ENCODE measurements at places on chromosomes 3 and 15. TPM values are rescaled to one million over a fixed set of nuclear protein-coding genes. Genes with fewer than 3 reads are reported as not detected.

DNA sequence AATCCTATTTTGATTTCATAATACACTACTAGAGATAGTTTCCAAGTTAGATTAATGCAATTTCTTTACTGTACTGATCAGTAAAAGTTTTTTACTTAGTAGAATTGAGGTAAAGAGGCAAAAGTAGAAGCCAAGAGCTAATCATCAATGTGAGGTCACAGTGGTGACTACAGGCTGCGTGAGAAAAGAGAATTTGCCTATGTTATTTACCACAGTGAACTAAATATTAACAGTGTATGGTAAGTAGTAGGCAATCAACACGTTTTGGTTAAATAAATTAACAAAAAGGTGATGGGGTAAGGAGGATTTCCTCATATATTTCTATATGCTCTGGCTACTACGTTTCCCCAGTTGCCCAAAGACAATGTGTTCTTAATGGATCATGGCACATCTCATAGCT is 202.2 kb upstream of the CMC1 start:
- DNase-seq, result no peak

GRCh38 chr15:42404461-42405235 is 45.3 kb downstream of the CAPN3 start:
- DNase-seq, result peak; percentile 60

- DNase-seq, result no peak
These were observed 40.8 kb upstream of the CD47 start for GRCh38 chr3:108131475-108132134.

DNA sequence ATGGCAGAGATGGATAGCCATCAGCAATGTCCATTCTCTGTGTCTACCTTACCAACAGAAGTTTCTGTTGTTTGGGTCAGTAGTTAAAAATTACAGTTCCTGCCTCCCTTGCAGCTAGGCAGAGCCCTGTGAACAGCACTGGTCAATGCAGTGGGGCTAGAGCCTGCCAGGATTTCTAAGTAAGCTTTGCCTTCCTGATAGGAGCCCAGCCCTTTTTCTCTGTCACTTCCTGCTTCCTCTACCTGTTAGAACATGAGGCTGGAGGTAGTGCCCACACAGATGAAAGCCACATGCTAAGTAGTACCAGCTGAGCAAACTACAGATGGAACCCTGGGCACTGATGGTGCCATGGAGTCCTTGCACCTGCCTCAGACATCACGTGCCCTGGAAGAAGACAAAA is 45.0 kb downstream of the MGLL start:
- DNase-seq, result no peak

Gene CATSPER2
- 2.9 TPM for total RNA-seq

Gene LRTM1
- not detected for total RNA-seq
